ENCODE measurements at places on chromosomes 7 and 10.

- no peak for DNase-seq
Measured at GRCh38 chr10:71493741-71494140, 97.0 kb downstream of the CDH23 start.

GRCh38 chr10:77763453-77764430 lies 126.1 kb upstream of the KCNMA1 start:
- no peak for DNase-seq

DNA sequence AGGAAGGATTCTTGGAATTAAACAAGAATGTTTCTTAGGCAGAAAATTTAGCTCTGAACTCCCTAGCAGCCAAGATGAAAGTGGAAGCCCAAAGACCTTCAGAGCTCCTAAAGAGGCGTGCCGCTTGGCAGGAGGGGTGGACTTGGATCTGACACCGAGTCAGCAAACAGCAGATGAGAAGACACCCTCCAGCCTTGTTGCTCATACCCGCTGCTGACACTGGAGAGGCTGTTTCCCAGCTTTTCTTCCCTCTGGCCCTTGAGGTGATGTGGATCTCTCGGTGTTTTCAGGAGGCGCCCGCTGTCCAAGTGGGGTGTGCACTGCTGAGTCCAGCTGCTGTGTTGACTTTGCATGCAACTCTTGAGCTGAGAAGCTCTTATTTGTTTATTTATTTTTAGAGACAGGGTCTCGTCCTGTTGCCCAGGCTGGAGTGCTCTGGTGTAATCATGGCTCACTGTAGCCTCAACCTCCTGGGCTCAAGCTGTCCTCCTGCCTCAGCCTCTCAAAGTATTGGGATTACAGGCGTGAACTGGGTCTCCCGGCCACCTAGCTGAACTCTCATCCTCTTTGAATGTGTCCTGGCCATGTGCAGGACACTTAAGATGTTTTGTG lies 21.5 kb downstream of the SLC18A2 start:
- no peak for DNase-seq

GRCh38 chr7:101553771-101554445 lies 75.2 kb downstream of the MYL10 start:
- no peak for DNase-seq

- no peak for DNase-seq
Measured at GRCh38 chr10:1074748-1075308, 18.6 kb downstream of the WDR37 start.

GRCh38 chr10:43598446-43598845 lies 7.8 kb upstream of the ZNF485 start:
- no peak for DNase-seq

DNA sequence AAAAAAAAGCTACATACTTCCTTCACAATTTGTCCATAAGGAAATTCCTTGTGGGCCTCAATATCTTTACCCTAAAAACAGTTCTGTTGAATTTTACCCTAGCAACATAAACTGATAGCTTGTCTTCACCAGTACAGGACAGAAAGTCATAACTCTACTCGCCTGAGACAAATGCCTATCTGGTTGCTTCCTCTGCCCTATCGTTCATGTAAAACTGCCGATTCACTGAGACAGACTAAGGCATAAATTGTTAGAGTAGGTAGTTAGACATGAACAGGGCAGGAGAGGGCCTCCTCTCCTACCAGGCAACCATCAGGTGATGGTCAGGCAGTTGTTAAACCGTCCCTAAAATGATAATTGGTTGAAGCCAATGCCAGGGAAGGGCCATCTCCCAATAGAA lies 25.0 kb downstream of the IFIT3 start:
- no peak for DNase-seq

GRCh38 chr7:69388452-69389137 lies 209.7 kb upstream of the AUTS2 start:
- no peak for DNase-seq

DNA sequence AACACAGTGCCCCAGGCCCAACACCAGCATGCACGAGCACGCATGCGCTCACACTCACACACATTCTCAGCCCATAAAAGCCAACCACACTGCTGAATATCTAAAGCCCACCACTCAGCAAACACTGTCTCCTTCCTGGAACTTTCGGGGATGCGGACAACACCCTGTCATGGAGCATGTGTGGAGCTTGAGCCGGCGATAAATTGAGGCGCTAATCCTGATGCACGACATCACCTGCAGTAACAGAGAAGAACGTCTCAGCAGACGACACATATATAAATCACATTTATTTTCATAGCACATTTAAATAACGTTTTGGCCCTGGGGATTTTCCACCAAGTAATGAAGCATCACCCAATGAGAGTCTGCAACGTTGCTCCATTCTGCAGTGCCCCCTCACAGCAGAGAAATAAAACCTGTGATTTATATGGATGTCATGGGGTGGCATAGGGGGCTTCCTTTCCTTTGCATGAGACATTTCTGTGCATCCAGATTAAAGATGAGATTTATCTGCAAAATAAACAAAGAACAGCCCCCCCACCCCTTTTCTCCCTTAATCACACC lies 267.7 kb upstream of the NFE2L3 start:
- DNase-seq, result no peak

GRCh38 chr7:152851326-152851725 lies 91.8 kb downstream of the ACTR3B start:
- DNase-seq, result no peak

DNA sequence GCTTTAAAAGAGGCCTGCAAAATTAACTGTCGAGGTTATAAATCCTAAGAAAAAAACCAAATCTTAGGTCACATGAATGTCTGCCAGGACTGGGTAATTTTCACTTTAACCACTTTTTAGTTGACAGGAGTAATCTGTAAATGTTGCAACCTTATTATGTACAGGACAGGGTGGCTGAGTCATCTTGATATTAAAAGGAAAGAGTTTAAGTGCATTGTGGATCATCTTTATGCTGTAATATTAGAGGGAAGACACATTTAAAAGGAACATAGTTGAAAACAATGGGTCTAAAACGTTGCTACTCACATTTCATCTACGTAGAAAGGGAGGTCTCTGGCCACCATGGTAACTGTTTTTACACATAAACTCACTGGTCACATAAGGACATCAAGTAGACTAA lies 115.5 kb downstream of the LSMEM1 start:
- DNase-seq, result no peak

DNA sequence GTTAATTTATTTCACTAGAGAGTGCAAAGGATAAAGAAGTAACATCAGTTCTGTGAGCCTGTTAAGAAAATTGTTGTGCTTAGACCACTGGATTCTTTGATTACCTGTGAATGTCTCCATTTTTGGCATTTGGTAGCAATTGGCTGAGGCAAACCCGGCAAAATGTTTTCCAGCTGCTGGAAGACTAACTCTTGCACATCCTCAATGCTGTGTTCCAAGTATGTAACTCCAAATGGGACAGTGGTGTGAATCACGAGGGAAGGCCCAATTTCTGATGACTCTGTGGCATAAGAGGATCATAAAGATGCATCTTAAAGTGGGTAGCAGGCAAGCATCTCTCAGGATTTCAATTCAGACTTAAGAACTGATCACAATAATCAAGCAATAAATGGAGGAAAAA lies 268.8 kb downstream of the RNLS start:
- no peak for DNase-seq

DNA sequence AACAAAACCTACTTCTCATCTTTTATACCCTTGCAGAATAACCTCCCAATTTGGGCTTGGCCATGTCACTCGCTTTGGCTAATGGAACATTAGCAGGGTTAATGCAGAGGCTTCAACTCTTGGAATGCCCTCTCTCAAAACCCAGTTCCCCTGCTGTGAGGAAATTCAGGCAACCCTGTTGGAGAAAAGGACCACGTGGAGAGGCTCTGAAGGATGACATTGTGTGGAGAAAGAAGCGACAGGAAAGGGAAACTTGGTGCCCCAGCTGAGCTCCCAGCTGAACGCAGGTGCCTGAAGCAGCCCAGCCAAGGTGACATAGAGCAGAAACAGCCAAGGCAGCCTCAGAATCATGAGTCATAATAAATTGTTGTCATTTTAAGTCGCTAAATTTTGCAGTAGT lies 214.2 kb upstream of the GHITM start:
- no peak for DNase-seq

GRCh38 chr10:131227163-131227740 lies 84.3 kb downstream of the TCERG1L start:
- no peak for DNase-seq

- DNase-seq, result no peak
Measured at GRCh38 chr10:59833810-59834209, 72.5 kb downstream of the CCDC6 start.

GRCh38 chr7:13880789-13881188 lies 108.7 kb downstream of the ETV1 start:
- no peak for DNase-seq

GRCh38 chr7:27735165-27735564 lies 4.8 kb upstream of the TAX1BP1 start:
- DNase-seq, result no peak

DNA sequence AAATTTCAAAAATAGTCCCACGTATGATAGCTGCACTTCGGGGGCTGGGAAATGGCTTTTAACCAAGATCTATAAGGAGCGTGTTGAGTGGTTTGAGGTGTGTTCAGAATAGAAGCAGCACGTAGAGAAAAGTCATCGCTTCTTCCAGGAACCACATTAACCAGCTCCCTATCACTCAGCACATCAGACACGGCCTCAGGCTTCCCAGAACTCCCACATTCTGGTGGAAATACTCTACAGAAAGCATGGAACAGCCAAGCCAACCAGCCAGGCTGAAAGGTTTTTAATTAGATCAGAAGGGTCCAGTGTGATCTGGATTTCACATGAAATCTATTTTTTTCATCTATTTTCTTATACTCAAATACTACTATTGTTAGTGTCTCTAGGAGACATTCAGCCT lies 231.5 kb upstream of the NRP1 start:
- DNase-seq, result no peak

- DNase-seq, result no peak
Measured at GRCh38 chr7:151756076-151756731, 120.7 kb downstream of the PRKAG2 start.

- DNase-seq, result no peak
Measured at GRCh38 chr7:21086688-21087087, 300.0 kb upstream of the SP8 start.

All from NCI-H2029 (cell line).